Right ventricle myocardium inferior (tissue), 1 donor: ENCODE measurements at places on chromosomes 7 and 10.

- DNase-seq, result no peak
Measured at GRCh38 chr10:49049660-49050059, 65.7 kb downstream of the VSTM4 start.

DNA sequence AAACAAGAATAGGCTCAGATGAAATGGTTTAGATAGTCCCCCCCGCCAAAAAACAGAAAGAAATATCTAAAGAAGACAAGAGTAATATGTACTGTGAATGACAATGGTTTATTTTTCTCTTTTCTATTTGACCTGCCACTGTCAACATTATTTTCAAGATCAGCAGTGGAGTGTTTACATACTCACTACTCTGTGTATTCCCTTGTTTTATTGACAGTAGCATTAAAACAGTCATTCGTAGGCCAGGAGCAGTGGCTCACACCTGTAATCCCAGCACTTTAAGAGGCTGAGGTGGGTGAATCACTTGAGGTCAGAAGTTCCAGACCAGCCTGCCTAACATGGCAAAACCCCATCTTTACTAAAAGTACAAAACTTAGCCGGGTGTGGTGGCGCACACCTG lies 245.3 kb upstream of the SLC26A5 start:
- DNase-seq, result no peak

DNA sequence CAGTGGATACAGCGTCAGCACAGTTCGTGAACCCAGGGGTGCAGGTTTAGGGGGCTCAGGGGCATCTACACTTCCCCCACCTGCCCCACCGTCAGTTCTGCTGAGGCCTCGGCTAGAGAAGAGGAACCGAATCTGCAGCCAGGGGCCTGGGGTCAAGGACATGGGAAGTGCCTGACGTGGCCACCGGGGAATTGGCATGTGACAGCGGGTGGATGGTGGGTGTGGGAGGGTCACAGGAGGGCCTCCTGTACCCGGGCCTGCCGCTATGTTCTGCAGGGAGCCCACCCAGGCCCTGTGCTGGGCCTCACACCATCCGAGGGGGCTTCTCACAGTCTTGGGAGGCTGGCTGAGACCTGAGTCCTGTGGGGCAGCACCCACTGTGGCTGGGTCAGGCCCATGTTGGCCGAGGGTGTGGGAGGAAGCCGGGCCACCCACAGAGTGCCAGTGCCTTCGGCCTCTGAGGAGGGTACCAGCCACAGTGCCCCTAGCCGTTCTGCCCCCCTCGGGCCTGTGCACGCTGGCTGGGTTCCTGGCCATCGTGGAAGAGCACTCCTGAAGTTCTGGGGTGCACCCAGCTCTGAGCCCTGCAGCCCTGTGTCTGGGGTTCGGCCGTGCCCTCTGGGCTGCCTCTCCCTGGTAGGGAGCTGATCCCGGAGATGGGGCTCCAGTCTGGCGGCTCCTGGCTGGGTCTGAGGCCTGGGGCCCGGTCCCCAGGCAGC lies 5.9 kb downstream of the TTYH3 start:
- DNase-seq, result peak; percentile 86

- no peak for DNase-seq
Measured at GRCh38 chr10:43209074-43209455, 57.8 kb downstream of the RASGEF1A start.

GRCh38 chr10:391305-391704 lies 256.1 kb downstream of the ZMYND11 start:
- no peak for DNase-seq

DNA sequence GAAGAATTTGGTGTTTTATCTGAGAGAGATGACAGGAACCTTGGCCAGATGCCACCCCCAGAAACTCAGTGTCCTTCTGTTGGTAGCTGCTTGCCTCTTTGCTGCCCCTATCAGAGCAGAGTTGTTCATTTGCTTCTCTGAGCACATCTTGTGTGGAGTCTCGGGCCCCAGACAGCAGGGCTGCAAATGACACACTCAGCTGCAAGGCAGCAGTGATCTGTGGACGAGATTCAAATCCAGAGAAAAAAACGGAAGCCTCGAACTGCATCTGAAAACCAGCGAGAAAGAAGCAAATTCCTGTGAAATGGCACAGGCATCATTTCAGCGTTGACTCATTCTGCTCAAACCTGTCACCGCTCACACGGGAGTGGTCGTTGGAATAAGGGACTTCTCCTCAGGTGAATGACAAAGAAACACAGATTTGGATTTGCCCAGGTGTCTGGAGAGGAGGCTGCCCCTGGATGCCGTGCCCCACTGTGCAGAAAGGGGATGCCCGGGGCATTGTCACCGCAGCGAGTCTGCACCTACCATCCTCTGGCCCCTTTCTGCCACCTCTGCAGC lies 144.7 kb downstream of the PFKFB3 start:
- no peak for DNase-seq

GRCh38 chr7:26122745-26123144 lies 29.3 kb upstream of the NFE2L3 start:
- no peak for DNase-seq

- no peak for DNase-seq
Measured at GRCh38 chr10:4033341-4033896, 248.4 kb upstream of the KLF6 start.

DNA sequence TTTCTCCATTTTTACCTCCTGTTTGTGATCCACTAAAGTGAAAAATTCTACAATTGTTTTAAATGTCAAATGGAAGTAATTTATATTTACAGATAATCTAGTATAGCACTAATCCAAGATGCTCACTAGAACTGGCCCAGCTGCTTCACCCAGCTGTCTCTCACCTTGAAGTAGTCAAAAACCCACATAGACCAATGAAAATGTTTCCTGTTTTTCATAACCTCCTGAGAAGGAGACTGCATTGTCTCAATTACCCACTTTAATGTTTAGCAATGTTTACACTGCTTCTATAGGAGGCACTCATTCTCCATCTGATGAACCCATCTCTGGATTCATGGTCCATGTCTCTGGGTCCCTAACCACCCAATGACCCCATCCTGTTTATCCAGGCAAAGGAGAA lies 56.1 kb upstream of the ADO start:
- no peak for DNase-seq

- DNase-seq, result no peak
Measured at GRCh38 chr10:11993834-11994468, 48.7 kb downstream of the UPF2 start.

- DNase-seq, result no peak
Measured at GRCh38 chr10:79187121-79187940, 118.6 kb downstream of the ZMIZ1 start.

DNA sequence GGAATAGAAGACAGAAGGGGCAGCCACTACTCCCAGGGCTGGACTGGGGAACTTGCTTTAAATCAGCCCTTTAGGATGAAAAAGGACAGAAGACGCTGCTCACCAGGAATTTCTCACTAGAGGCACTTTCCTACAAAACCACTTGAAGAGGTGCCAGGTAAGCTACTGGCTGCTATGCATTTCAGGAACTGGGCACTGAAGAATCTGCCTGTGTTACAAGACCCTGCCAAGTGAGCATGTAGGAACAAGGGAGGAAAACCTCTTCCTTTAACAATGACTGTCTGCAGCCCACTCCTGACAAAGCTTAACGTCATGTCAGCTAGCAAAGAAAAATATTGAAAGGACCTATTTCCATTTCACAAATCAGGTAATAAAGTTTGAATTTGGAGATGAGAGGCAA lies 5.8 kb upstream of the AGMO start:
- DNase-seq, result no peak

GRCh38 chr7:67493366-67493765 lies 496.7 kb downstream of the TYW1 start:
- no peak for DNase-seq

GRCh38 chr7:47514818-47515217 lies 67.1 kb downstream of the TNS3 start:
- no peak for DNase-seq

DNA sequence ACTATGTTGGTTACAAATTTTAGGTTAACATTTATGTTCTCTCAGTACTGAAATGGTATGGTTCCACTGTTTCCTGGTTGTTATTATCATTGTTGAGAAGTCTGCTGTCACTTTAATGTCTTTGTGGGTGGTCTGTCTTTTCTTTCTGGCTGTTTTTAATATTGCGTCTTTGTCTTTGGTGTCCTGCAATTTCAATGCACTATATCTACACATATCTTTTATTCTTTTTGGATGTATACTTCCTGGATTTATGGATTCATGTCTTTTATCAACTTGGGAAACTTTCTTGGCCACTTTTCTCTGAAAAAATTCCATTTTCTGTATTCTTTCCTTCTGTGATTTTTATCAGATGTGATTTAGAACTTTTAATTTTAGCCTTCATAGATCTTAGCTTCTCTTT lies 250.2 kb downstream of the BUB3 start:
- no peak for DNase-seq

DNA sequence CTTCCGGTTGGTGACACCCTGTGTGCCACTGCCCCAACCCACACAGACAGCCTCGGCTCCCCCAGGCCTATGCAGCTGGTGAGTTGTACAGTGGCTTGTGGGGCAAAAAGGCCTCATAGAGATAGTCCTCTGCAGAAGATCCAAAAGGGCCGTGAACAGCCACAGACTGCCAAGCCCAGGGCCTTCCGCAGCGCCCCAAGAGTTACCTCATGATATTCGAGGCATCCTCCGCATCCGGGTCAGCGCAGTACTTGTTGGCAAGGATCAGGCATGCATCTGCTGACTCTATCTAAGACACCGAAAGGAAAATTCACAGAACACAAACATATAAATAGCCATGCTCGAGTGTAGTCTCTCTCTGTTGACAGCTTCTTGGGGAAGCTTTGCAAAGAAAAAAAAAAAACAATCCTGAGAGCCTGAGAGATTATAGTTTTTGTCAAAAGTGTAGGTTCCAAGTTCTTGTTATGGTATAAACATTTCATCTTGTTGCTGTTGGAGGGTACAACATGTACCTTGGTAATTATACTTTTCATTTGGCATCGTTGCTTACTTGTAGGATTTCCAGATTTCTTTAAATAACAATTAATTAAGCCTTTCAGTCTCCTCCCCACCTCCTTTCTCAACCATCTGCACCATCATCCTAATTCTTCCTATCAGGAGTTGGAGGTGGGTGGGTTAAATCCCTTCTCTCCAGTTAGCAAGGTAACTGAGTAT lies 553.0 kb downstream of the KCNMA1 start:
- DNase-seq, result peak; percentile 74

DNA sequence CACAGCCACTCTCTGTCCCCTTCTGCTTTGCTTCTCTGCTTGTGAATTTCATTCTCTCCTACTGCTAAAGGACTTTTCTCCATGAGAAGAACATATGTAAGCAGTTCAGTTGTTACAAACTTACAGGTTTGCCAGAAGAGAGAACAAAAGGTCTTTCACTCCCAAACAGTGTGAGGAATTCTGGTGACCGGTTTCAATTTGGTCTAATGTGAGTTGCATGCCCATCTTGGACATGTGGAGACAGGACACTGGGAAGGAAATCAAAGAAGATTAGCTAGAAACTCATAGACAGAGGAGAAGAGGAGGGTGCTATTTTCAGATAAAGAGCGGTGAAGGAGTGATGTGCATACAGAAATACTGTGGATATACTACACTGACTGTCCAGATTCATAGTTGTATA lies 209.5 kb upstream of the INHBA start:
- no peak for DNase-seq

DNA sequence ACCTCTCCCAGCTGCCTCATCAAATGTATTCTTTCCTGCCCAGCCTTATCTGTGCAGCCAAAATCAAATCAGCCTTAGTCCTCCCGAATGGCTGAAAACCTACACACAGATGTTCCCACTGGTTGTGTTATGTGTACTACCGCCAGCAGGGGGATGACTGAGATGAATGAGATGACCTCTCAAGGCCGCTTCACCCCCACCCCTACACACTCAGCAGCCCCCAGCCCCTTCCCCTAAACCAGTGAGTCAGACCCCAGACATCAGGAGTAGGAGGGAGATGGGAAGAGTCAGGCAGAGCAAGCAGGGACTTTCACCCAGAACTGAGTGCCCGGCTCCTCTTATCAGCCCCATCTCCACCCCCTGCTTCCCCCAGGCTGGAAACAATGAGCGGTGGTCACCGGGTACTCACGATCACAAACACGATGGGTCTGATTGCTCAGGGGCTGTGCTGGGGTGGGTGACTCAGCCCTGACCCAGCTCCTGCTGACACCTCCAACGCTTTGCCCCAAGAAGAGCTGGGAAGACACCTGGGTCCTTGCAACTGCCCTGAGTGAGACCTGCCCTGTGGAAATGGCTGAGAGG lies 6.5 kb upstream of the C10orf105 start:
- DNase-seq, result no peak

DNA sequence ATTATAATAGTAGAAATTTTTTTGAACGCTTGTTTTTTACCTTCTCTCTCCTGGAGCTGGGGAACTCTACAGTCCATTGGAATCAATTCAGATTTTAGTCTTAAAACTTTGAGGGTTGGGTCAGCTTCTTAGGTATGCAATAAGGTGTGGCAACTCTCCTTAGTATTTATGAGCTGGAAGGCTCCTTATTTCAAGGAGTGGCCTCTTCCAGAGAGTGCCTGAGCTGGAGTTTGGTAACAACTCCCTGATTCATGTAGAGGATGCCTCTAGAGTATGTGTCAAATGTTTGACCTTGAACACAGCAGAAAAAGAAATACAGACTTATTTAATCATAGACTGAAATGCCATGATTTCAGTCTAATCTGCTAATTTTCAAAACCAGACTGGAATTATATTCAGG lies 11.1 kb downstream of the CDK14 start:
- DNase-seq, result no peak

DNA sequence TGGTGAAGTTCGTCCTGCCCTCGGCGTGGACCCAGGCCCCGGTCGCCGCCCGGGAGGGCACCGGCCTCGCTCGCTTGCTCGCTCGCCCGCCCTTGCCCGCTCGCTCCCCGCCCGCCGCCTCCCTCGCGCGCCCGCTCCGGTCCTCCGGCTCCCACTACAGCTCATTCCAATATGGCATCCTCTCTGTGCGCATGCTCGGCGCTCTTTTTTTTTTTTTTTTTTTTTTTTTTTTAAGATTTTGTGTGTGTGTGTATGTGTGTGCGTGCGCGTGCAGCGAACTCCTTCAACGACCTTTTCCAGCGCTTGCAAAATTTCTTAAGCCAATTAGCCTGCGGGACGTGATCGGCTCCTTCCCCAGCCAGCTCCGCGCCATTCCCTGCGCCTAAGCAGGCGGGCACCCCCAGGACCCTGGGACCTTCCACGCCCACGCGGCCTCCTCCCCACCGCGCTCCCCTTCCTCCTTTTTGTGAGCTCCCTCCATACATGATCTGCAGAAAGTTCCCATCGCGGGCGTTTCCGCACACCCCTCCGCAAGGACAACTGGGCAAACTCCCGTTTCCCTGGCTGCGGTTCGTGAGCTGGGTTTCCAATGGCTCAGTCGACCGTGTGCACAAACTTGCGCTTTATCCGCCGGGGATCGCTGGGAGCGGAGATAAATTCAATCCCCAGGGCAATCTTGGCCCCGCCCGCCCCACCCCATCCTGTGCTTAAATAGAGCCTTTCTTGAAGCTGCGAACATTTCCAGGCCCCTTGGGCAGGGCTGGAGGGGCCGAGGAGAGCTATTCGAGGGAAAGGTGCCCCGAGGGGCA lies at the start of gene SFMBT2:
SFMBT2 (minus strand) TSS at position 173 of the 809 bp plus-strand sequence. CDS start 29,136 bp downstream, outside the sequence.
- peak; percentile 83 for DNase-seq

DNA sequence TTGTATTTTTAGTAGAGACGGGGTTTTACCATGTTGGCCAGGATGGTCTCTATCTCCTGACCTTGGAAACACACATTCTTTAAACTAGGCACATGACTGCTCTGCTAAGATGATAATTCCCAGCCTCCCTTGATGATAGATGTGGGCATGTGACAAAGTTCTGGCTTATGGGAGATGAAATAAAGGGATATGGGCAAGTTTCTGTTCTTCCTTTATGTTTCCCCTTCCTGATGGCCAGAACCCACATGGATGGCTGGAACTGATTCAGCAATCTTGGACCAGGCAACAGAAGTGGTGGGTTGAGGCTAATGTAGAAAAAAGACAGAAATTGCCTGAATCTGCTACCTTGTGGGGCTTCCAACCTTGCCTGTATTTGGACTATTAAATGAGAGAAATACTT lies 60.7 kb upstream of the NRP1 start:
- DNase-seq, result no peak

- no peak for DNase-seq
Measured at GRCh38 chr10:133592716-133593115, 27.3 kb upstream of the SYCE1 start.
